ENCODE measurements at places on chromosomes 4 and X. TPM values are rescaled to one million over a fixed set of nuclear protein-coding genes. Genes with fewer than 3 reads are reported as not detected.

- H3K36me3 ChIP-seq: no peaks in the 10 kb centered on the region
- H3K27me3 ChIP-seq: no peaks in the 10 kb centered on the region
- no peak for DNase-seq
- no peaks in the 10 kb centered on the region for H3K4me1 ChIP-seq
- H3K4me3 ChIP-seq: no peak overlapping the region
- no peak overlapping the region for H3K27ac ChIP-seq
These were observed 23.2 kb upstream of the LUZP4 start for GRCh38 chrX:115266300-115266699.

DNA sequence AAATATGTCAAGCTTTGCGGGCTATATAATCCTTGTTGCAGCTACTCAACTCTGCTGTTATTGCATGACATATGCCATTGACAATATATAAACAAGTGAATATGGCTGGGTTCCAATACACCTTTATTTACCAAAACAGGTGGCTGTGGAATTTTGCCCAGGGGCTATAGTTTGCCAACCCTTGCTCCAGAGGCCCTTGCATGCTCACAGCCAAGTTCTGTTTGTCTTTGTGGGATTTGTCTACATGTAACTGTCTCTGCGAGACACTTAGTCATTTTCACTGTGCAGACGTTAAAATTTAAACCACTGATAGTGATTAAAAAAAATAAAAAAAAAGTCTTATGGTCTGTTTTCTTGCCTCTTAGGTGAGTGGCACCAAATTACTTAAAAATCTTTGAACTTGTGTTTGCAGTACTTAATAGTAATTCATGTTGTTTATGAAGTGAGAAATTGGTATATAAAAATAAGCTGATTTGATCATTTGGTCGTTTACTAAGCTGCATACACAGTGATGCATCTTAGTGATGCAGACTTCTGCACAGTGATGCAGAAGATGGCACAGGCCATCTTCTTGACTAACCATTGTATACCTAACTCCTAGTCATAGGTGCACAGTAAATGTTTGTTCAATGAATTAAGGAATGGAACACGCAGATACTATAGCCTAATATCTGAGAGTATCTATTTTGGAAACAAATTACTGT is 170.9 kb downstream of the FRMPD4 start:
- no peak overlapping the region for H3K4me3 ChIP-seq
- no peaks in the 10 kb centered on the region for H3K36me3 ChIP-seq
- no peaks in the 10 kb centered on the region for H3K4me1 ChIP-seq
- no peak for DNase-seq
- H3K27ac ChIP-seq: no peak overlapping the region

DNA sequence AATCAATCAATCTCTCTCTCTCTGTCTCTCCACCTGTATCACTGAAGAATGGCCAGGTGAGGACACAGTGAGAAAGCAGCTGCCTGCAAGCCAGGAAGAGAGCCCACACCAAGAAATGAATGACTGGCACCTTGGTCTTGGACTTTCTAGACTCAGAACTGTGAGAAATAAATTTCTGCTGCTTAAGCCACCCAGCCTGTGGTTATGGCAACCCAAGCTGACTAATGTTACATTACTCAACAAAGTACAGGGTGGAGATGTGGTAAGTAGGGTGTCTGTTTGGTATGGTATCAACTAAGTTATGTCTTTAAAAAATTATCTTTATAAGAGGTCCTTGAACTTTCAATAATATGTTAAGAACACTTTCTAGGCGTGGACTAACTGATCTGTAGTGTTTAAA is 159.3 kb downstream of the EPHA5 start:
- no peak overlapping the region for H3K27ac ChIP-seq
- no peak for DNase-seq
- H3K36me3 ChIP-seq: no peaks in the 10 kb centered on the region
- no peaks in the 10 kb centered on the region for H3K4me1 ChIP-seq

DNA sequence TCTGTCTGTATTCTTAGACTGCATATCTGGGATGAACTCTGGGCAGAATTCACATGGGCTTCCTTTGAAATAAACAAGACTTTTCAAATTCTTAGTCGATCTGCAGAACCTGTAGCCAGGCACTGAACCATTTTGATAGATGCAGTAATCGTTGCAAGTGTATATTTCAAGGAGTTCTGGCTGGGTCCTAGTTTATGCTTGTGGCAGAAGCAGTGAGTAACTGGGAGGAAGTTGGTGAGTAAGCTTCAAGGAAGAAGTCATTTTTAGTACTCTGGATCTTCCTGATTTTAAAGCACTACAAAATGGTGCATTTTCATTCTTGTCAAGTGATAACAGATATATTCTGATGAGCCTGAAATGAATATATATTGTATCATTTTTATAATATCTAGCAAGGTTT is 9.5 kb downstream of the HPRT1 start:
- no peaks in the 10 kb centered on the region for H3K27me3 ChIP-seq
- H3K27ac ChIP-seq: no peak overlapping the region
- no peak overlapping the region for H3K4me3 ChIP-seq
- peaks cover 3% of the 10 kb centered on the region for H3K4me1 ChIP-seq
- H3K36me3 ChIP-seq: peaks cover 11% of the 10 kb centered on the region

DNA sequence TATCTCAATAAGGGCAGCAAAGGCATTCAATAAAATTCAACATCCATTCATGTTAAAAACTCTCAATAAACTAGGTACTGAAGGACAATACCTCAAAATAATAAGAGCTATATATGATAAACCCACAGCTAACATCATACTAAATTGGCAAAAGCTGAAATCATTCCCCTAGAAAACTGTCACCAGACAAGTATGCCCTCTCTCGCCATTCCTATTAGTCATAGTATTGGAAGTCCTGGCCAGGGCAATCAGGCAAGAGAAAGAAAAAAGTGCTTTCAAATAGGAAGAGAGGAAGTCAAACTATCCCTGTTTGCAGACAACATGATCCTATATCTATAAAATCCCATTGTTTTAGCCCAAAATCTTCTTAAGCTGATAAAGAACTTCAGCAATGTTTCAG is 116.8 kb downstream of the TENT5D start:
- DNase-seq: no peak
- H3K36me3 ChIP-seq: no peaks in the 10 kb centered on the region
- H3K4me1 ChIP-seq: no peaks in the 10 kb centered on the region
- H3K4me3 ChIP-seq: no peak overlapping the region
- H3K27ac ChIP-seq: no peak overlapping the region

DNA sequence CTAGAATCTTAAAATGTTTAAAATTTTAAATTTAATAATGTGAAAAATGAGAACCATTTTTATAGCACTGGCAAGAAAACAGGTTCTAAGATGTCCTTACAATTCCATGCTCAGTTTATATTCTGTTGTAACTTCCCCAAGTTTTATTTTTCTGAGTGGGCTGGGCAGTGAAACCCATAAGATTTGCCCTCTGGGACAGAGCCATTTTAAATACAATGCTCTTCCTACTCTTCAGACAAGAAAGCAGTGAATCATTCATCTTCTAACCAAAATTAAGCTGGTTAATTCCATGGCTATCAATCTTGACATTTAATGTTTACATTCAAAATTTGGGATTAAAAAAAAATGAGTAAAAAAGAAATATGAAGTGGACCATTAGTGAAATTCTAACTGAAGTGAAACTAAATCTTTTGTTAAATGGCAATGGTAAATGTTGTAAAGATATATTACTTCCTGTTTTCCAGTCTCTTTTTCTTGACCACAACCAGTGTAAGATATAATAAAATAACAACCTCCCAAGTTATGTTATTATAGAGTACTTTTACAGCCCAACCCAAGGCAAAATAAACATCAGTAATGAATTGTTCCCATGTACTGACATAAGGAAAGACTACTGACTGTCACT is 37.2 kb upstream of the PTPN13 start:
- peaks cover 2% of the 10 kb centered on the region for H3K4me1 ChIP-seq
- peaks cover 3% of the 10 kb centered on the region for H3K27me3 ChIP-seq
- H3K27ac ChIP-seq: no peak overlapping the region
- DNase-seq: no peak

DGAT2L6 gene
- not detected for total RNA-seq

ADRA2C gene
- not detected for total RNA-seq

CCNB3 gene
- 0.64 TPM for total RNA-seq

AFF2 gene
- total RNA-seq: 1.7 TPM

Measured in activated naive CD8-positive, alpha-beta T cell treated with anti-CD3 and anti-CD28 coated beads for 36 hours (primary cell).